ENCODE measurements at places on chromosomes 12 and 14.

DNA sequence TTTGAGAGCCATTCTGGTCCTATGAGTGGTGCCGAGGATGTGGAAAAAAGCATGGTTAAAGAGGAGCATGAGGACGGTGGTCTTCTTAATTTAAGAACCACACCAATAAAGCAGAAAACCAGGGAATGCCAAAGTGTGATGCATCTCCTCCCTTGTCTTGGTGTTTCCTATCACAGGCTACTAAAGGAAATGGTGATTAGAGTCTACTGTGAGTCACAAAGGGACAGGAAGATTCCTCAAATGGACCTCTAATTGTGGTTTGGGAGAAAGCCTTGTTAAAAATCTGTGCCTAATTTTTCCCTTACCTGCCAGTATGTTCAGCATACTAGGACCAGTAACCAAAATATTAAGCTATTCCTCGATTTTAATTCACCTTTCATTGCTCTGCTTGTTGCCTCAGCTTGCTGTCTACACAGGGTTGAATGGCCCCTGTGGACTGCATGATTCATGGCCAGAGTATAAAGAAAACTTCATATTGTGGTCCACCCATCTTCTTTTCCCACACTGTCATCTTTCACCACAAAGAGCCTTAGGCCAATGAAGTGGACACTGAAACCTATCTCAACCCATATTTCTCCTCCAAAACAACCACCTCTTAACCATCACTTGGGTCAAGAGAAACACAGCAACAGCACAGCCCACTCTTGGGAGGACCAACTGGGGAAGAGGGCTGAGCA is 38.8 kb downstream of the DIO2 start:
- no peak for DNase-seq

- no peak for DNase-seq
Observed at GRCh38 chr12:45246236-45246635, 30.3 kb downstream of the ANO6 start.

DNA sequence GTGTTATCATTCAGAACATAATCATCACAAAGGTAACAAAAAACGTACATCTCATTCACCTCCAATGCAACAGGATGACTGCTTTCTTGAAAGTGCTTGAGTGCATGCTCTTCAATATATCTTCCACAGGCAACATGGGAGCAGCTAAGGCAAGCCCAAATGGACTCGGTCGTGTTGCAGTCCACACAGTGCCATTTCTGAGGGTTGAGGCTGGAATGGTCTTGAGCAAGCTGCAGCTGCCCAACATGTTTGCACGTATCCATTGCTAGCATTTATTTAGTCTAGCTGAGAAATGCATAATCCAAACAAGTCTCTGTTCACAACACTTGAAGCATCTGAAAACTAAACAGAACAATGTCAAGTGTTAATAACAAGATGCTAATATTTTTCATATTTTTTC is 17.3 kb downstream of the USP44 start:
- no peak for DNase-seq

DNA sequence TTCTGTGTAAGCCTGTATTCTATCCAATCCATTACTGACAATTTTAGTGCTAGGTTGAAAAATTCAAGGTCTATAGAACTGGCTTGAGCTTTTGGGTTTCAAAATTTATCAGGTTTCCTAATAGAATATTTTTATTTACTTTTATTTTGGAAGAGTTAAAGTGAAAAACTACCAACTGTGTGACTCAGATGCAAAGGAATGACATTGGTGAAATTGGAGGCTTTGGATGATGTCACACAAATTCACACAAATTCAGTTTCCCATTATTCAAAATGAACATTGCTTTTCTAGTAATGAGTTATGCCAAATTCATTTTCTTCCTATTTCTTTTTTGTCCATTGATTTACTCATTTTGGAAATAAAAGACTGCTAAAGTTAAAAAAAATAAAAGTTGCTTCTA is 186.9 kb downstream of the ALX1 start:
- DNase-seq: no peak

- DNase-seq: no peak
Observed at GRCh38 chr12:50351120-50352043, 45.0 kb downstream of the FAM186A start.

DNA sequence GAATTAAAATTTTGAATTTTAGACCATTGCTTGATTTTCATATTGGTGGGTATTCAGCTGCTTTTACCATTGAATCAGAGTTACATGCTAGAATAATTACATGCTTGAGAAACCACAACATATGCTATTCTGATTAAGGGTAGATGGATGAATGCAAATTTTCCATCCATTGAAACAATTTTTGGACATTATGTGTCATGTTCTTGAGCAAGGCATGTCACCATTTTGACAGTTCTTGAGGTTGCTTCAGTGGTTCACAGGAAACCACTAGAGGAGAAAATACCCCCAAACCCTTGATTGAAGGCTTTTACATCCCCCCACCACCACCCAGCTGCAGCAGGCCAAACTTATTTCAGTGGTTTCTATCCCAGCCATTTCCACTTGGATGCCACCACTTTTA is 13.5 kb downstream of the UBR7 start:
- DNase-seq: no peak

GRCh38 chr14:104864267-104865080 is 594 bp upstream of the CEP170B start:
- DNase-seq: no peak

GRCh38 chr12:101648195-101648594 is 49.2 kb upstream of the CHPT1 start:
- DNase-seq: no peak

DNA sequence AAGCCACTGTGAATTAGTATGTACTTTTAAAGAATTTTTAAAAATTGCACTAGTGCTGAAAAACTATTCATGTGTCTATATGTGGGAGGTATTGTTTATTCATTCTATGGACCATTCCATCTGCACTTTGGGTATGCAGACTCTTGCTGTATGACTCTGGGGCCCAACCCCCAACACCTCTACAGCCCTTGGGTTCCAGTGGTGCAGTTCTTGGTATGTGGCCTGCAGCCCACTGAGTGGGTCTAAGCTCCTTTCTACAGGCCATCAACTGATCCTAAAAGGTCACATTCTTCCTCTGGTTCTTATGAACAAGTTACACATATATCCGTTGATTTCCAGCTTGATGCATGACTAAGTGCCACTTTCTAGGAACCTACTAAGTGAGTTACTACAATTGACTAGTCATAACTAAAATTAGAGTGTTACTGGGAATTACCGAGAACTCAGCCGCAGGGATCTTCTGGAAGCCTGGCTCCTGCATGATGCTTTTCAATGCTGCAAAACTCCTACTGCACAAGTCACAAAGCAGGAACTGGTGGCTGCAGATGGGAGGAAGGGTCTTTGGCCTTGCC is 62.4 kb upstream of the MED13L start:
- DNase-seq: no peak

DNA sequence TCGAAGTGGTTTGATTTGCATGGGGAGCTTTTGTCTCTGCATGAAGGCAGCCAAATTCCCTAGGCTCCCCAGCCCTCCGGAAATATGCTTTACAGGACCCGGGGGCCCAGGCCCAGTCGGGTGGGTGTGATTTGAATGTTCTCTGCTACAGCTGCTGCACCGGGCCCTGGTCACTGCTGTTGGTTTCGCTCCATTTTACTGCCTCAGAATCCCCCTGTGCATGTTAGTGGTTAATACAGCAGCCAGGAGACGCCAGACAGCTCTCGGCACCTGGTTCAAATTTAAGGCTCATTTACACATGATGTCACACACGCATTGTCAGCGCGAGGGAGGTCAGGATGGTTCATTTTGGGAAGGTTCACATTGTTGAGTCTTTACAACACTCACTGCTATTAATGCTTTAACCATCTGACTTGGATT is 99.6 kb downstream of the SLC38A6 start:
- DNase-seq: no peak

GRCh38 chr14:21985081-21985480 is 311.5 kb upstream of the OR4E1 start:
- DNase-seq: no peak

- DNase-seq: no peak
Observed at GRCh38 chr14:37470251-37470650, 124.8 kb downstream of the FOXA1 start.

- no peak for DNase-seq
Observed at GRCh38 chr12:117158911-117159553, 31.2 kb downstream of the FBXO21 start.

DNA sequence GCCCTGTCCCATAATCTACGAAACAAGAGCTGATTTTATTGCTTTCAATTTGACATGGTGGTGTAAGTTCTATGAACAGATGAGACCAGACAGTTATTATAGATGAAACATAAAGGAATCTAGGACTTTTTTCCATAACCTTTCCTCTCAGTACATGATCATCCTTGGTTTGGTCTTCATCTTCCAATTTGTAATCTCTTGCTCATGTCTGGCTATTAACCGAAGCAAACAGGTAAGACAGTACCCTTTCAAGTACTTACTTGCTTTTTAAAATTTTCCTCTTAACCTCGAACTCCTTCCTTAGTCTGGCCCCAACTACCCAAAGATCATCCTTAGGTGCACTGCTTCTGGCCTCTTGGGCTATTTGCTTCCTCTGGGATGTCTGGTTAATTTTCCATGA is 1.2 kb downstream of the TSPAN31 start:
- no peak for DNase-seq

DNA sequence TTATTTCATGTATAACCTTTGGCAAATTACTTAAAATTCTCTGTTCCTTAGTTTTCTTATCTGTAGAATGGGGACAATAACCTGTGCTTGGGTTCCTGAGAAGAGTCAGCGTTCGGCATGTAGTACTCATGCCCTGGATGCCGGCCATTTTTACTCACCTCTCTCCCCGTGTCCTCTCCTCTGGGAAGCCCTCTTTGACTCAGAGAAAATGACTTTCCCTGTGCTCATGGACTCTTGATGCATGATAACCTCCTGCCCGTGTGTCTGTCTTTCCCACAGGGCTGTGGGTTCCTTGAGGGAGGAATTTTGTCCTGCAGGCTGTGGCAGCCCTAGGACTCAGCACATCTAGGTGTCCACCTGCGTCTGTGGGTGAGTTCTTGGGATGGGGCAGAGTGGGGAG is 5.8 kb upstream of the C1RL start:
- no peak for DNase-seq

DNA sequence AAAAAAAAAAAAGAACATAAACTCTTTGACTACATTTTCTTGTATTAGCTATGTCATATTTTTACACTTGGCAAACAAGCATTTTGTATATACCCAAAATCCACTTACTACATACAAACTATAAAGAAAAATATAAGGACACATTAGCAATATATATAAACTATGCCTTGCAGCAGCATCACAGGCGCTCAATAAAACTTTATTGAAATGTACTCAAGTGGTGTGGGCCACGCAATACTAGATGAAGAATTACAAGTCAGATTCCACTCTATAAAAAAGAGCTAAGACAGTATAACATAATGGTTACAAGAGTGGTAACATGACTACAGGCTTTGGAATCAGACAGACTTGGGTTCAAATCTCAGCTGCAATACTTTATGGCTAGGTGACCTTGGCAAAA is 3.1 kb upstream of the AP4S1 start:
- no peak for DNase-seq

DNA sequence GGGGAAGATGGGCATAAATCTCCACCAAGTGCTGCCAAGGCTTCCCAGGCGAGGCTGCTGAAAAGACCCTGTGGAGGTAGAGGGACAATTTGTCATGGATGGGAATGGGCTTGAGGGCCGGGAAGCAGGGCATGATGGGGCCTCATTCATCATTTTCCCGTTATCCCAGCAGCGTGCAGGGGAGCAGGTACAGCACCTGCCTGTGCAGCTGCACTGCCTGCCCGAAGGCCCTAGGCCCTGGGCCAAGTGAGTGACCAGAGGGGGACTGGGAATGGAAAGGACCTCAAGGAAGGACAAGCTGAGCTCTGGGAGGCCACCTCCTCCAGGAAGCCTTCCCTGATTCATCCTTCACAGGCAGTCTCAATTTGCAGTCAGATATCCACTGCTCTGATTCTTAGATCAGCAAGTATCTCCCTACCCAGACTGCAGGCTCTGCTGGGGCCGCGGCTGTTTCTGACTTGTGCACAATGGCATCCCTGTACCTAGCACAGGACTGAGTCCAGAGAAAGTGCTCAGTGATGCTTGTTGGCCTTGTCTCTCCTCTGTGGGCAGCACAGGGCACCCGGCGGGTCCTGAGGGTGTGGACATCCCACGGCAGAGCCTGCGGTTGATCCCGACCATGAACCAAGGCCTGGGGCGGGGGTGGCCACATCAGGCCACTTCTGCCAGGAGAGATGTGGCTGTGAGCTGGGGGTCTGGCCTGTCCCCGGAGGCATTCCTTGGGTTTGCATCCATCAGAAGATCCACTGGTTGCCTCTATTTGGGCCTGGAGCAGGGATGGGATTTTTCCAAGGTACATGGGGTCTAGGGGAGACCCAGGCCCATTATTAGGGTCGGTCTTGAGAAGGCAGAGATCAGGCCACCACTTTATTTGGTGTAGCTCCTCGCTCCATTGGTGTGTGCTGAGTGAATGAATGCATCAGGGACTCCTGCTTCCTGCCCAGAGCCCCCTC is 167.3 kb upstream of the RTL1 start:
- no peak for DNase-seq

- DNase-seq: no peak
Observed at GRCh38 chr12:54578778-54579177, 9.7 kb downstream of the PPP1R1A start.

GRCh38 chr12:96045566-96045965 is 10.2 kb upstream of the LTA4H start:
- no peak for DNase-seq

DNA sequence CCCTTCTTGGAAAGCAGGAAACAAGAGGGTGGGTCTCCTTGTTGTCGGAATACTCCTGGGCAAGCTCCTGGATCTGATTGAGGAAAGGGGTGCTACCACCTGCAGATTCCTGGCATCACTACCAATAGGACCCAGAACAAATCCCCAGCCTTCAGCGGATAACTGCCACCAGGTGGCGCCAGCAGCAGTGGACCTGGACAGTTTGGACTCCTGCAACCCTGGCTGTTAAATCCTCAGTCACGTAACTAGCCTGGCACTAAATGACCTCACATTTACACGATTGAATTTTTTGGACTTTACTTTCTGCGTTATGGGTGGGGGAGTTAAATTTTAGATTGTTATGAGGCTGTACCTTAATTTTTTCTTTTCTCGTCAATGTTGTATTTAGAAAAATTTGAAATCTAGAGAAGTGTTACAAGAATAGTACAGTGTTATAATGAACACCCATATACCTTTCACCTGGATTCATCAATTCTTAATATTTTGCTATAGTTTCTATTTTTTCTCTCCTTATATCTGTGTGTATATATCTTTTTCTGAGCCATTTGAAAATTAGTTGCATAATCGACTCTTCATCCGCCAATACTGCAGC is 95.6 kb downstream of the GAS2L3 start:
- DNase-seq: no peak

Data from stimulated activated CD4-positive, alpha-beta T cell treated with anti-CD3 and anti-CD28 coated beads, Interleukin-15, amount 100 ng/mL, for 1 hour (primary cell).